Esophagus muscularis mucosa (tissue), 4 donors: ENCODE measurements at places on chromosomes 2 and 18. TPM values are rescaled to one million over a fixed set of nuclear protein-coding genes. Genes with fewer than 3 reads are reported as not detected.
A peak's percentile ranks its signal among the peaks of the same experiment; 100 is the strongest.

Gene ANKRD53
- under 0.01 TPM for total RNA-seq

DNA sequence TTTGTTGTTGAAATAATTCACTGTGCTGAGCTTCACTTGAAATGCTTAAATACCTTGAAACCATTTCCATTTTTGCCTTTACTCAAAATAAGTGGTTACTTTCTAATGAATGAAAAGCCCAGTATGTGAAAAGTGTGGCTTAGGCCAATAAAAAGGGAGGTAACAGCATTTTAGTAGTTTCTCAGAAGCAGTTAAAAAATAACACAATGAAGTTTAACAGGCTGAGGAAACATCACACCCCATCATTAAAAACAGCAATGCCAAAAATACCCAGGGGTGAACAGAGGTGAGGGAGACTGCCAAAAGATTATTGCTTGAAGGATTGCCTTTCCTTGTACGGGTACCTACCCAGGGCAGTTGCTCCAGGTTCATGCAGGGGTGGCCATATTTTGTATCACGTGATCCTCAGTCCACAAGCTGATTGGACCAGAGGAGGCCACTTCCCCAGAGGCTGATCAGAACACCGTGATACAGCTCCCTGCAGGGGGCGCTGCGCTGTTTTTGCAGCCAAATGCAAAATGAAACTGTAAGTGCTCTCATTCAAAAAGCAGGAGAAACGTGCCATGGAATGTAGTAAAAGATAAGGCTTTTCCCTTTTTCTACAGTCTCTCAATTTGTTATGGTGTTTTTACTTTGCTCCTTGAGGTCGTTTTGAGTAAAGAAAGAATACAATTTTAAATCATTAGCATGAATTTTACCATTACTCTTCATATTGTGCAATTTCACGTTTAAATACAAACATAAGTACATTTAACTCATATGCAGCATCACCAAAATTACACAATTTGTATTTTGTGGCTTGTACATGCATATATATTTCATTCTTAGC, 70.2 kb upstream of the SH3BP4 start:
- H3K27ac ChIP-seq = peak overlapping the region; percentile 43
- peaks cover 20% of the 10 kb centered on the region for H3K4me1 ChIP-seq
- H3K27me3 ChIP-seq = no peaks in the 10 kb centered on the region
- DNase-seq = no peak
- no peak overlapping the region for H3K4me3 ChIP-seq

- H3K36me3 ChIP-seq = no peaks in the 10 kb centered on the region
- no peak overlapping the region for H3K4me3 ChIP-seq
- DNase-seq = no peak
- no peaks in the 10 kb centered on the region for H3K27me3 ChIP-seq
- no peaks in the 10 kb centered on the region for H3K4me1 ChIP-seq
- H3K27ac ChIP-seq = no peak overlapping the region
Observed at GRCh38 chr2:29780906-29781305, 140.5 kb downstream of the ALK start.

GRCh38 chr2:216312441-216312840, 59.8 kb downstream of the MARCHF4 start:
- no peaks in the 10 kb centered on the region for H3K36me3 ChIP-seq
- no peaks in the 10 kb centered on the region for H3K4me1 ChIP-seq
- no peak for DNase-seq

Gene CIB4
- not detected for total RNA-seq

Gene HTR2B
- total RNA-seq = 46.4 TPM

DNA sequence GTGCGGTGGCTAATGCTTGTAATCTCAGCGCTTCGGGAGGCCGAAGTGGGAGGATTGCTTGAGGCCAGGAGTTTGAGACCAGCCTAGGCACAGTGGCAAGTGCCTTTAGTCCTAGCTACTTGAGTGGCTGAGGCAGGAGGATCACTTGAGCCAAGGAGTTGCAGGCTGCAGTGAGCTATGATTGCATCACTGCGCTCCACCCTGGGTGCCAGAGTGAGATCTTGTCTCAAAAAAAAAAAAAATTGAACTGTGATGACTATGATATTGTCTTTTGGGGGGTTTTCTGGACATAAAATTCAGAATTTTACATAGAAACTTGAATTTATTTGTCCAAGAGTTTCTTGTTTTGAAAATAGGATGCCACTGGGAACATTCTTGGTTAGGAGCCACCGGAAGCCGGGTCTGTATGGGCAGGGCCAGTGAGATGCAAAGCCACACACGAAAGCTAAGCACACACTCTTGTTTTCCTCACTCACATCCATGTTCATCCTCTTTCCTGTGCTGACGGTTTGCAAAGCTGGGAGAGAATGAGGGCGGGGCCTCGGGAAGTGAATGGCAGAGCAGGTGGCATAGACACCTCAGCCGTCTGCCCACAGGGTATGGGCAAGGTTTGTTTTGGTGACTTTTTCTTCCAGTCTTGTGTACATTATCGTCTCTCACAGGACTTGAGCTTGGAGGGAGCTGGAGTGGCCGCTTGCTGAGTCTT, 12.6 kb downstream of the AGAP1 start:
- H3K27ac ChIP-seq = no peak overlapping the region
- H3K4me1 ChIP-seq = peaks cover 46% of the 10 kb centered on the region
- no peaks in the 10 kb centered on the region for H3K27me3 ChIP-seq
- no peak for DNase-seq
- H3K36me3 ChIP-seq = no peaks in the 10 kb centered on the region

DNA sequence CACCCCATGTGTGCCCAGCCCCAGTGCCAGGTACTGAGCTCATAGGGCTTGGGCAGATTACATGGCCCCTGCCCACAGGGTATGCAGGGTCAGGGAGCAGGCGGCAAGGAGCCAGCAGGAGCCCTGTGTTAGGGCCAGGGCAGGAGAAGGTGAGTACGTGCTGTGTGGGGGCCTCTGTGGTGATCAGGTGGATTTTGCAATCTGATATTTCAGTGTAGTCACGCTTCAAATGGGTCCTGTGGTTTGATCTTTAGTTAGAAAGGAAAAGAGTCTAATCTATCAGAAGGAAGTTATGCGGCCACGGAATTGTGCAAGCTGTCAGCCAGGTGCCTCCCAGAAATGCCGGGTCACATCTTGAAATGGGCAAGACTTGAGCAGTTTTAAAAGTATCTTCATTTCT, 13.9 kb downstream of the UBE2F start:
- no peak overlapping the region for H3K27ac ChIP-seq
- no peak overlapping the region for H3K4me3 ChIP-seq
- peaks cover 42% of the 10 kb centered on the region for H3K4me1 ChIP-seq
- no peaks in the 10 kb centered on the region for H3K27me3 ChIP-seq

Gene PLEK
- total RNA-seq = 5.8 TPM

DNA sequence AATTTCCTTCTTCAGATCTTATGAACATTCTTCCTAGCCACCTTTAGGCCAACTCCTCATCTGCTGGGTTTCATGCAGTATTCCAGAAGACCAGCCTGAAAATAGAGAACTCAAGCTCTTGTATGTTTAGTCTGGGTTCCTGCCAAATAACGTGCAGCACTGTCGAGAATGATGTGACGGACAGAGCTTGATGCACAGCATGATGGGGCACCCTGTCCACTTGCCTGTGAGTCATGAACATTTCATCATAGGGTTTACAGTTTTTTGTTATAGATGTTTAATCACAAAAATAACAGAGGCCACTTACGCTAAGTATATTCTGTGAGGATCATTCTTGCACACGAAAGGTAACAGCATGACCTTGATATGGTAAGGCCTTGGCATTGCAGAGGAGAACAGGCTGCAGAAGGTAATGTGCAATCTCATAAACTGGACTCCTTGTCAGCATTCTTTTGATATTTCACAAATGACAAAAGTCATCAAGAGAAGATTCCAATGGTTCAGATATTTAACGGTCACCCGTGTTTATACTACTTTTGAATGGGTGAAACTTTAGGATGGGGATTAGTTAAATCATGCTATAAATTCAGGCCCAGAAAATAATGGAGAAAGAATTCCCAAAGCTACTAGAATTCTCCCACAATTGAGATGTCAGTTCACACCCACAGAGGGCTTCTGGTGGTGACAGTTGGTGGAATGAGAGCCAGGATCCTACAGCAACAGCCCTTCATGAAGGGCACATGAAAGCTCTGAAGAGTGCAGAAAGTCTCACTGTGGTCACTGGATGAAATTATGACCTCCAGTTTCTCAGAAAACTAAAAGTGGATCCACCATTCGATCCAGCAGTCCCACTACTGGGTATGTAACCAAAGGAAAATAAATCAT, 396.1 kb upstream of the RAB12 start:
- H3K4me1 ChIP-seq = peaks cover 10% of the 10 kb centered on the region
- no peaks in the 10 kb centered on the region for H3K36me3 ChIP-seq
- H3K27me3 ChIP-seq = no peaks in the 10 kb centered on the region
- H3K4me3 ChIP-seq = no peak overlapping the region

GRCh38 chr2:185628985-185629384, 109.6 kb upstream of the FSIP2 start:
- no peaks in the 10 kb centered on the region for H3K4me1 ChIP-seq
- no peak overlapping the region for H3K4me3 ChIP-seq
- H3K36me3 ChIP-seq = no peaks in the 10 kb centered on the region
- H3K27ac ChIP-seq = no peak overlapping the region

- H3K27ac ChIP-seq = no peak overlapping the region
- DNase-seq = no peak
- H3K27me3 ChIP-seq = no peaks in the 10 kb centered on the region
- H3K36me3 ChIP-seq = no peaks in the 10 kb centered on the region
- H3K4me3 ChIP-seq = no peak overlapping the region
- no peaks in the 10 kb centered on the region for H3K4me1 ChIP-seq
Observed at GRCh38 chr2:212027681-212028628, 510.6 kb downstream of the ERBB4 start.

DNA sequence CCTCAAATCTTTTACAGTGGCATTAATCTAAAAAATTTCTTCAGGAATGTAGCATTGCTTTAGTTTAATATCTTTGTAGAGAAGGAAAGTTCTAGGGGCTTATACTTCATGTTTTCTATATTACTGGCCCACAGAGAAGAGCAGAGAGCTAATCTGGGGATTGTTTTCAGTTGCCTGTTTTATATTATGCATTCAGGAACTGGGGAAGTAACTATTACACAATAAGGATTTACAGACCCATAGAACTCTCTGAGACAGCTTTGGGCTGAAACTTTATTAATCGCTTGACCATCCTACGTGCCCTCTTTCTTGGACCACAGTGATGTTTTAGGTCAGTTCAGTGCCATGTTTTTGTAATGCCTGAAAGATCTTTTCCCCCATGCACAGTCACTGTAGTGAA, 29.9 kb downstream of the BIRC6 start:
- H3K36me3 ChIP-seq = peaks cover 72% of the 10 kb centered on the region
- no peaks in the 10 kb centered on the region for H3K4me1 ChIP-seq
- no peak overlapping the region for H3K4me3 ChIP-seq

DNA sequence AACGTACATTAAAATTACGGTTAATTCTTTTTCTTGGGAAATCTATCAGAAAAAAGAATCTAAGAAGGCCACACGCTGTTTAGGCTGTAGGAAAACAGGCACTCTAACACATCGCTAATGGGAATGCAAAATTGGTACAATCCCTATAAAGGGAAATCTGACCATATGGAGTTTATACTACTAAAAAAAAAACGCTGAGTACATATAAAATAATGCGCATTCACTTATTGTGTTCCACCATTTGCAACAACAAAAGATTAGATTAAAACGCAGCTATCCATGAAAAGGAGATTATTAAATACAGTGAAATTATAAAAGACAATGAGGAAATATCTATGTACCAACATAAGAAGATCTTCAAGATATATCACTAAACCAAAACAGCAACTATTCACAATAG, 62.8 kb downstream of the SMC6 start:
- no peaks in the 10 kb centered on the region for H3K27me3 ChIP-seq
- H3K36me3 ChIP-seq = peaks cover 17% of the 10 kb centered on the region

- peaks cover 13% of the 10 kb centered on the region for H3K36me3 ChIP-seq
- DNase-seq = no peak
- no peaks in the 10 kb centered on the region for H3K27me3 ChIP-seq
- H3K27ac ChIP-seq = peak overlapping the region; percentile 97
Observed at GRCh38 chr2:43218155-43218701, 8.2 kb downstream of the ZFP36L2 start.

Gene DNER
- total RNA-seq = 4.9 TPM

Gene ECEL1
- total RNA-seq = 1.4 TPM

DNA sequence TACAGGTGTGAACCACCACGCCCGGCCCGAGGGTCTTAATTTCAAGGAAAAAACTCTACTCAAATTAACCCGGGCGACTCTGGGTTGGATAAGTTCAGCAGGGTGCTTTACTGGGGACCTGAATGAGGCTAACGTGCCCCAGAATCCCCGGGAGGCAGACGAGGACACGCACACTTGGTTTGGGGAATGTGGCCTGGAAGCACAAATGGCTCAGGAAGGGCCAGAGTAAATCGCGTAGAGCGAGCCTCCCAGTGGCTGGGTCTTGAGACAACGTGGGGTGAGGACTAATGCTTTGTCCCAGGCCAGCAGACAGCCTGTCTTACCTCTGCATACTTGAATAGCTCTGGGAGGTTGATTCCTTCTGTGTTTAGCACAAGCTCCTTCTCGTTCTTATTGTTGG, 75.8 kb downstream of the POLR1A start:
- H3K27me3 ChIP-seq = no peaks in the 10 kb centered on the region
- H3K4me3 ChIP-seq = no peak overlapping the region
- peaks cover 15% of the 10 kb centered on the region for H3K4me1 ChIP-seq
- H3K36me3 ChIP-seq = peaks cover 81% of the 10 kb centered on the region
- H3K27ac ChIP-seq = no peak overlapping the region

GRCh38 chr2:240792629-240793312, 27.2 kb downstream of the KIF1A start:
- H3K36me3 ChIP-seq = no peaks in the 10 kb centered on the region
- no peaks in the 10 kb centered on the region for H3K27me3 ChIP-seq
- no peaks in the 10 kb centered on the region for H3K4me1 ChIP-seq
- no peak for DNase-seq
- no peak overlapping the region for H3K27ac ChIP-seq
- no peak overlapping the region for H3K4me3 ChIP-seq

DNA sequence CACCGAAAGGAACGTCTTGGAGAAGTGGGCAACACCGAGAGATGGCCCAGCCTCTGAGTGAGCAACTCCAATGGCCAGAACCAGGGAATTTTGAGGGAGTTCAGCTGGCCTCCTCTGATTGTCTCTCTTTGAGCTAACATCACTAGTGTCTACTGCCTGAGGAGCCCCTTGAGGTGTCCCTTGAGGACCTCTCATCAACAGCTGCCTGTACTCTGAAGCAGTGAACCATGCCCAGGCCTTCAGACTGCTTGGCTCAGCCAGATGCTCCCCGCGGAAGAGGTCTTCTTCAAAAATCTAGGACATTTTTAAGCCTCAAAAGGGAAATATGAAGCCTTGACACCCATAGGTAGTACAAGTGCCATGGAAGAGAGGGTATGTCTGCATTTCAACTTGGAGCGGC, 430.4 kb downstream of the TXNL1 start:
- no peak overlapping the region for H3K4me3 ChIP-seq
- no peak for DNase-seq
- H3K27me3 ChIP-seq = no peaks in the 10 kb centered on the region

Gene NCKAP5
- total RNA-seq = 0.78 TPM

Gene NT5C1B
- not detected for total RNA-seq

Gene PSD4
- total RNA-seq = 3.1 TPM

Gene FBXO41
- 1.7 TPM for total RNA-seq

DNA sequence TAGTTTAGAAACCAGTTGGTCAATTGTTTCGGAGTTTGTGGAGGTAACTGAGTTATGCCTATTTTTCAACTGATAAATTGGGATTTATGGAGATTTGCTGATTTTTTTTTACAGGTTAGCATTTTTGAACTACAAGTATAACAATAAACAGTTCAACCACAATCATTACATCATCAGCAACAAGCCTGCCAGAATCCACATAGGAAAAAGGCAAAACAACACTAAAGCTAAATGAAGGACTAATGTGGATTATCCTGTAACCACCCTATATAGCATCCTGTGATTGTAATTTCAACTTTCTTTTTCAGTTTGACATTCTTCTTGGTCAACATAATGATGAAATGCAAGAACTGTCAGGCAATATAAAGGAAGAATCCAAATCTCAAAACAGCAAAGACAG, 76.5 kb downstream of the CCDC102B start:
- H3K27me3 ChIP-seq = no peaks in the 10 kb centered on the region
- H3K4me3 ChIP-seq = no peak overlapping the region
- DNase-seq = no peak
- H3K4me1 ChIP-seq = no peaks in the 10 kb centered on the region
